ENCODE measurements at places on chromosomes 12 and 14. TPM values are rescaled to one million over a fixed set of nuclear protein-coding genes. Genes with fewer than 3 reads are reported as not detected.
A peak's percentile ranks its signal among the peaks of the same experiment; 100 is the strongest.

DNA sequence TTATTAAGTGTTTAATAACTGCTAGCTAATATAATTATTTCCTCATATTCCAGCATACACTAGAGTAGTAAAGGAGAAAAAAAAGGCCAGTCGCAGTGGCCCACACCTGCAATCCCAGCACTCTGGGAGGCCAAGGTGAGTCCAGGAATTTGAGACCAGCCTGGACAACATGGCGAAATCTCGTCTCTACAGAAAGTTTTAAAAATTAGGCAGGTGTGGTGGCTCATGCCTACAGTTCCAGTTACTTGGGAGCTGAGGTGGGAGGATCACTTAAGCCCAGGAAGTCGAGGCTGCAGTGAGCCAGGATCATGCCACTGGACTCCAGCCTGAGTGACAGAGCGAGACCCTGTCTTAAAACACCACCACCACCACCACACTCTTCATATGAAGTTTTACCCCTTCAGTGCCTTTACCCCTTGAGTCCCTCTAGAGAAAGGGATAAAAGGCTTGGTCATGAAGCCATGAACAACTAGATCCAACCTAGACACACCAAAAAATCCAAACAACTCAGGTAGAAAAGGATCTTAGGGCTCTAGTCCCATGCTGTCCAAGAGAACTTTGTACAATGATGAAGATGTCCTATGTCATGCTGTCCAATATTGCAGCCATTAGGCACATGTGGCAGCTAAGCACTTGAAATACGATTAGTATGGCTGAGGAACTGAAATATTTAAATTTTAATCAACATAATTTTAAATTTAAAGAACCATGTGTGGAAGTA, 29.6 kb downstream of the ATXN2 start:
- no peak for DNase-seq

DNA sequence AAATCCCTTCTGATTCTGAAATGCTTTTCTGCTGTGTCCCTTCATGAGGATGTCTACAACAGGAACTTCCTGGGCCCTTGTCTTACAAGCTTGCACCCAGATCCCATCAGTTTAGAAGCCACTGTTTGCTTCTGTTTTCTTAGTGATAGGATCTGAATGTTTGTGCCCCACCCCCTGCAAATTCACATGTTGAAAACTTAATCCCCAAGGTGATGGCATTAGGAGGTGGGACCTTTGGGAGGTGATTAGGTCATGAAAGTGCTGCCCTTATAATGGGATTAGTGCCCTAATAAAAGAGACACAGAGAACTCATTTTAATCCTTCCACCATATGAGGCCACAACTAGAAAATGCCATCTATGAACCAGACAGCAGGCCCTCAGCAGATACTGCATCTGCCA, 36.0 kb upstream of the GNPNAT1 start:
- DNase-seq = no peak

DNA sequence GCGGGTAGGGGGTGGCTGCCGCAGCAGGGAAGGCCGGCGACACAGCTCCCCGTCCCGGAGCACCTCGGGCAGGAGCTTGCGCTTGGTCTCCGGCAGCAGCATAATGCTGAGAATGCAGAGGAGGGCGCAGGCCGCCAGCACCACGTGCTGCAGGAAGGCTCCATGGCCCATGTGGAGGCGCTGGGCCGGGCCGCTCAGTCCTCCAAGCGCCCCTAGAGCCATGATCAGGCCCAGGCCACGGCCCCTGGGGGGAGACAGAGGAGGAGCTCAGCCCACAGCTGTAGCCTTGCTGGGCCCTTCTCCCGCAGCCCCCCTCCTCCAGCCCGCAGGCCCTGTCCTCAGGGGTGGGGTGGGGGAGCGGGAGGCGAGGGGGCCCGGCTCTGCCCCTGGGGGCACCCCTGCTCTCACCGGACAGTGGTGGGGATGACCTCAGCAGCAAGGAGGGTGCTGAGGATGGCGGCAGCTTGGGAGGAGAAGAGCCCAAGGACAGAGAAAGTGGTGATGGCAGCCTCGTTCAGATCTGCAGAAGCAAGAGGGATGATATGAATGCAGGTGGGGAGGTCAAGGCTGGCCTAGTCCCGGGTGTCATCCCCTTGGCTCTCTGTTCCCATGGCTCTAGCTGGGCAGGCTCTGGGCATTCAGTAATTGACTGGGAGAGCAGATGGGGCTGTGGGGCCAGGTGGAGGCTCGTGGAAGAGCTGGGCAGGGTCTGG, 5.8 kb downstream of the SLC22A17 start:
- no peak for DNase-seq

DNA sequence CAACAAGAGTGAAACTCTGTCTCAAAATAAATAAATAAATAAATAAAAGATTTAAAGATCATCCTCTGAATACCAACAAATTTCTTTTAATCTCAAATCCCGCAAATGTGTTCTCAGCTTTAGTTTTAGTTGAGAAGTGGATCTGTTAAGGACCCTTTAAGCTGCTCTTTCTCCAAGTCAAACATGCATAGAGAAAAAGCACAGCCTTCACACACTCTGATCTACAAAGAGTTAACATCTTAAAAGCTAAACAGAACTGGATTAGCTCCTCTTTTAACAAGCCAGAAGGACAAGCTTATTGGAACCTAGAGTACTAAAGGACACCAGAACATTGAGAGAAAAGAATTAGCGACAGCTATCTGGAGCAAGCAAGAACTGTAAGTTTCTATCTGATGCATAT, at the start of gene RPGRIP1:
Gene RPGRIP1 (plus strand): TSS at position 301 of the 400 bp plus-strand sequence. CDS start 7,894 bp downstream, outside the sequence.
- no peak for DNase-seq

DNA sequence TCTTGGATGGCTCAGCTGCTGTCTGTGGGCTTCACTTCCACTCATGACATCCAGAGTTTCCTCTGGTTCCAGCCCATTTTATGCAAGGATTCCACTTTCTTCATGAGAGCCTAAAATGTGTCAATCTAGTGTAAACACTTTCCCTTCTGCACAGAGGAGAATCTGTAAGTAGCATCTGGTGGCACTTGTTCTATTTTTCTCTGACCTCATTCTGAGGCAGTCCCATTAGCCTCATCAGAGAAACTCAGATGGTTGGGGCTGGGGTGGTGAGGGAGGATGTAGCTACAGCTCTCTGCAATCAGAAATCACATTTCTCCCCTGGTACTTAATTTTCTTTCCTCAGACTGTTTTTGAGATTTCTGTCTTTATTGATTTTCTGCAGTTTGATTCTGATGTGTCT, 81.6 kb downstream of the PRMT8 start:
- DNase-seq = no peak

DNA sequence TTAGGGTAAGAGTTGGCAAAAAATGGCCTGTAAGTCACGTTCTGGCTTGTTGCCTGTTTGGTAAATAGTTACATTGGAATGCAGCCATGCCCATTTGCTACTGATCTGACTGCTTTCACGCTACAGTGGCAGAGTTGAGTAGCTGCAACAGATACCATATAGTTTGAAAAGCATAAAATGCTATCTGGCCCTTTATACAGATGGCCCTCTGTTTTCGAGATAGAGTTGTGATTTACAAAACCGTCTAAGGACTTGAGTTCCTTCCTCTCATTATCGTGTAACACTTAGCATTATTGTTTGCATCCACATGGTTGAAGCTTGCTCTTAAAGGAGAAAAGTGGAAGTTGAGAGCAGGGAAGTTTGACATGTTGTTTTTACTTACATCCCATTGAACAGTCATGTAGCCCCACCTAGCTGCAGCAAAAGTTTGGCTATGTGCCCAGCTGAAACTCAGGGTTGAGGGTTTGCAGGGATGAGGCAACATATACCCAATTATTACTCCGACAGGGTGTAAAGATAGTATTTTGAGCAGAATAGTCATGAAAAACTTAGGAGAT, 11.3 kb upstream of the SCFD1 start:
- no peak for DNase-seq

DNA sequence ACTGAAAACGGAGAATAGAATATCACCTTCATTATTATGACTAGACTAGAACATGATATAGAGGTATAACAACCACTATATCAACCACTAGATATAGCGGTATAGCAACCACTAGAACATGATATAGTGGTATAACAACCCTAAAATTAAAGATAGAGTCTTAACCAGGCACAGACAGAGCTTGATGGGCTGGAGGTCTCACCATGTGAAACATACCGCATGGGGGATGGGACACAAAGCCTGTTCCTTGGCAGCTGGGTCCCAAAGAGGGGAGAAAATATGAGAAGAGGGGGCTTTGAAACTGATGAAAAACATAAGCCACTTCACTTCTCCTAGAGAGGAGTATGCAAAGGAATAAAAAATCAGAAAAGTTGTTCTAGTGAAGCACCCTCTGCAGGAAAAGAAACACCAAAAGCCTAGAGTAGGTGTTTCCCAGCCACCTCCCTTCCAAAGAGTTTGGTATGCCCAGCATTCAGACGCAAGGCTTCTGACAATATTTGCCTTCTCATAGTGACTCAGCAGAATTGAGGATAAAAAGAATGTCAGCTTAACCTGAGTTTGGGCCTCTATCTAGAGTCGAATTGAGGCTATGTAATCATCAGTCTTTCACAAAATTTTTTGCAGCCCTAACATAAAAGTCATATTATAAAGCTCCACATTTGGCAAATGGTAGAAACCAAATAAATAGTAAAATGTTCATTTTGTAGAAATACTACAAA, 316.4 kb downstream of the NOVA1 start:
- no peak for DNase-seq

GRCh38 chr12:27607591-27607990, 83.6 kb downstream of the PPFIBP1 start:
- no peak for DNase-seq

DNA sequence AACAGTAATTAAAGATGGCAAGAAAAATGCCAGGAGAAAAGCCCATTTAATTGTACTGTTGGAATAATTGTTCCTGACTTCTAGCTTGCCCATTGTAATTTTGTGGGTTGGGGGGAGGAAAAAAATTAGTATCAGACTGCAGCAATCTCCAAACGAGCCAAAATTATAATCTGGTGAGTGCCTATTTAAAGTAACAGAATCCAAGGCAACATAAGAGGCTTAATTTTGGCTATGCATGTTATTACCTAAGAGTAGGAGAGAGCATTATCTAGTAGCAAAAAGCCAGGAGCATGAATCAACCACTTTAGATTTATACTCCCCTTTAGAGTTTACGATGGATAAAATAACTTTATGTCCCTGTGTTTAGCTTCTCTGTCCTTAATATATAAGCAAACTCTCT, 14.6 kb upstream of the DENND5B start:
- DNase-seq = no peak

GRCh38 chr14:49553892-49554291, 32.3 kb downstream of the RPS29 start:
- no peak for DNase-seq

- DNase-seq = no peak
Observed at GRCh38 chr12:101759396-101760047, 20.3 kb upstream of the SYCP3 start.

- no peak for DNase-seq
Observed at GRCh38 chr12:125755512-125755911, 690.3 kb downstream of the AACS start.

- DNase-seq = no peak
Observed at GRCh38 chr14:76376878-76377734, 1.2 kb downstream of the ESRRB start.

DNA sequence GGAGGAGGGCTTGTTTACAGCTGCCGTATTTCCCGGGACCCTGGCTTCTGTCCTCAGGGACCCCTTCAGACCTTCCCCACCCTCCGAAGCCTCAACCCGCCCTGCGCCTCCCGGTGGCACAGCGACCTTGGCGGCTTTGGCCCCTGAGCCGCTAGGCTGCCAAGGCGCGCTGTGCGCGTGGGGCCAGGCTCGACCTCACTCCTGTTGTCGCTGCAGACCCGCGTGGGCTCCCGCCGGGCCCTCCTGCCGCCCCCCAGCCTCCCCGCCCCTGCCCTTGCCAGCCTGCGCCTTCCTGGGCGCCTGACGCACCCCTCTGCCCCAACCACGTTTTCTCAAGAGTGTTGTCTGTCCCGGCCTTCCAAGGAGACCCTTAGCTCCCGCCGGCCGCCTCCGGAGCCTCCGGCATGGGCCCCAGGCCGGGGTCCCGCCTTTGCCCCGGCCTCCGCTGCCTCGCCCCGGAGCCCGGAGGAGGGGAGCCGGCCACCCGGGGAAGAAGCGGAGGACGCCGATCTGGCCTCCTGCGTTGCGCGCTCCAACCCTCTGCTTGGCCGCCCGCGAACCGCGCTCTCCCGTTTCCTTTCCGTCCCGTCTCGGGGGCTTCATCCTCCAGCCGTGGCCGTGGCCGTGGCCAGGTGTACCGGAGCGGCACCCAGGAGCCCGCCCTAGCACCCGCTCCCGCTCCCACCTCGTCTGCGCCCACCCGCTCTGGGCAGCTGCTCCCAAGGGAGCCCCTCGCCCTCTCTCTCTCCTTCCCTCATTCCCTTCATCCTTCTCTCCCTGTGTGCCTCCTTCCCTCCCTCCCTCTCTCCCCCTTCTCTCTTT, 19.9 kb downstream of the PPP2R5C start:
- no peak for DNase-seq

- DNase-seq = peak; percentile 22
Observed at GRCh38 chr12:104957719-104958000, 430 bp downstream of the SLC41A2 start.

DNA sequence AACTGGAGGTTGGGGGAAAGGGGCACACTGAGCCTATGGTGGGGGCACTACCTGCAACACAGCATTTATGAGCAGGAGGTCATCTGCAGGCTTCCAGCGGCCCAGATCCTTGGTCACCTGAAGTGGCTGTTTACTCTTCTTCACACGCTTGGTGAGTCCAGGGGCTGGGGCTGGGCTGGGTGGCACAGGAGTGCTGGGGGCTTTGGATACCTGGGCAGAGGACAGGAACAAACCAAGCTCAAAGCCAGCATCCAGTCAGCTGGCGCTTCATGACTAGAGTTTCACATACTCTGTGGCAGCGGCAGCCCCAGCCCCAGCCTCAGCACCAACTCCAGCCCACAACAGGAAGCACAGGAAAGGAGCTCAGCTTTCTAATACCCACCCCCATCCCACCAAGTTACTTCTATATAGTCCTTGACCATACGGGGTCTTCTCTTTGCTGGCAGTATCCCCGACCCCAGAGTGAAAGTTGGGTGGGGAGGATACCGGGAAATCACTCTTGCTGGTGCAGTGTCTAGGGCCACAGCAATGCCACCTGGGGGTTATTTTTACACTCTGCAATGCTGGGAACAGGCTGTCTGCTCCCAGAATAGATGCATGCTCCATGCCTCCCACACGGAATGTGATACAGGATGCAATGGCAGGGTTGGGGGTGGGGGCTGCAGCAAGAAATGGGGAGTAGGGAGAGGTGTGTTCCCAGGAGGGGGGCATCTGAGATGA, 3.1 kb downstream of the MCRS1 start:
- DNase-seq = no peak

- no peak for DNase-seq
Observed at GRCh38 chr12:113467502-113468364, 3.9 kb downstream of the LHX5 start.

- DNase-seq = no peak
Observed at GRCh38 chr14:54675236-54676128, 108.6 kb downstream of the SAMD4A start.

The FAM177A1 gene
- 27.4 TPM for total RNA-seq

The AVPR1A gene
- total RNA-seq = not detected

The NCKAP5L gene
- 40.8 TPM for total RNA-seq

The P3H3 gene
- total RNA-seq = 52.7 TPM

The PARPBP gene
- 31.9 TPM for total RNA-seq

The PDE3A gene
- 2.4 TPM for total RNA-seq

The TAS2R46 gene
- total RNA-seq = 0.89 TPM

The MMP19 gene
- total RNA-seq = not detected

The PLD4 gene
- total RNA-seq = 0.02 TPM

The PLA2G1B gene
- total RNA-seq = not detected

Data from neural crest cell (in vitro differentiated cells).